ENCODE measurements at places on chromosomes 7 and 10. TPM values are rescaled to one million over a fixed set of nuclear protein-coding genes. Genes with fewer than 3 reads are reported as not detected.

DNA sequence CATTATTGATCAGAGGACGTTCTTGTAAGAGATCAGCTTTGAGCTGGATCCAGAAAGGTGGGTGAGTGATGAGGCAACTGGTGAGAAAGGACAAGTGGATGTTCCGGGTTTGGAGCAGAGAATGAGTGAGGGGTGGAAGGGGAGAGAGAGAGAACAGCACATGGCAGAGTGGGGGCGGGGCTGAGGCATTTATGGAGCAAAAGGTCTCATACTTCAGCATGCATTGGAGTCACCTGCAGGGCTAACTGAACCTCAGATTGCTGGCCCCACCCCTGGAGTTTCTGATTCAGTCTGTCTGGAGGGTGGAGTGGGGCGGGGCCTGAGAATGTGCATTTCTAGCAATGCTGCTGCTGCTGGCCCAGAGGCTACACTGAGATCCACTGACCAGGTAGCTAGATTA, 71.2 kb downstream of the GOLGA7B start:
- peaks cover 9% of the 10 kb centered on the region for H3K36me3 ChIP-seq
- peaks cover 44% of the 10 kb centered on the region for H3K27me3 ChIP-seq
- DNase-seq: no peak

DNA sequence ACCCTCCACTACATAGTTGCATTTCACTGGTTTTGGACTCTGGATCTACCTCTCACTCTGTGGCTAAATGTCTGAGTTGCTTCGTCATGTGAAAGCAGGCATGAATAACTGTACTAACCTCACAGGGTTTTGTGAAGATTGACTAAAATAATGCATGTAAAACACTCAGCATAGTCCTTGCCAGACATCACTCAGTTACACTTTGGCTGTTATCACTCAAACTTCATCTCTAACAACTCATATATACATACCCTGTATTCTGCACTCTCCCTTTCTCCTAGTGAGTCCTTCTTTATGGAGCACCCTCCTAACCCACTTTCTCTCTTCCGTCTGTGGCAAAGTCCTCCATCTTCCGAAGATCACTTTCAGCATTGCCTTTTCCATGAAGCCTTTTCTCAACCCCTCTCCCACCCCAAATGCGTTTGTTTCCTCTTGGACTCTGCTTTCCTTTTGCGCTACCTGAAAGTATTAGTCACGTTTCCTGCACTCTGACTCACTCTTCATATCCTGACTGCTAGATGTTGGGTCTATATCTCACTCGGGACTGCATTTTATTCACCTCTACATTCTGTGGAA, 72.6 kb downstream of the OSBPL3 start:
- no peaks in the 10 kb centered on the region for H3K27me3 ChIP-seq
- H3K27ac ChIP-seq: no peak overlapping the region
- no peak overlapping the region for H3K4me3 ChIP-seq
- H3K4me1 ChIP-seq: peaks cover 48% of the 10 kb centered on the region

DNA sequence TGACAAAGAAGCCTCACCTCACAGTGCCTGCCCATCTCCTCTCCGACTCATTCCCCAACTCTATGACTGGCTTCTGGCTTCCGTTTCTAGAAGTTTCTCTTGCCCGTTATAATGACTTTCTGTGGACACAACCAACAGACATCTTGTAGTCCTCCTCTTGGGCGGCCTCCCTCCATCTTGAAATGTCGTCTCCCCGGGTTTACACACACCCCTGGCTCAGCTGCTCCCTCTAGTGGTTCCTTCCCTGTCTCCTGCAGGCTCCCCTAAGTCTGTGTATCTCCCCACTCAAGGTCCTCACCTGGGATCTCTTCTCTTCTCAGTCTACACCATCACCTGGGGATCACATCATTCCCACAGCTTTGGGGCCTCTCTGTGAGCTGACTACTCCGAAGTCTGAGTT, 123.4 kb upstream of the NEBL start:
- no peak overlapping the region for H3K4me3 ChIP-seq
- H3K36me3 ChIP-seq: no peaks in the 10 kb centered on the region
- H3K27me3 ChIP-seq: no peaks in the 10 kb centered on the region
- no peak for DNase-seq
- H3K27ac ChIP-seq: no peak overlapping the region

DNA sequence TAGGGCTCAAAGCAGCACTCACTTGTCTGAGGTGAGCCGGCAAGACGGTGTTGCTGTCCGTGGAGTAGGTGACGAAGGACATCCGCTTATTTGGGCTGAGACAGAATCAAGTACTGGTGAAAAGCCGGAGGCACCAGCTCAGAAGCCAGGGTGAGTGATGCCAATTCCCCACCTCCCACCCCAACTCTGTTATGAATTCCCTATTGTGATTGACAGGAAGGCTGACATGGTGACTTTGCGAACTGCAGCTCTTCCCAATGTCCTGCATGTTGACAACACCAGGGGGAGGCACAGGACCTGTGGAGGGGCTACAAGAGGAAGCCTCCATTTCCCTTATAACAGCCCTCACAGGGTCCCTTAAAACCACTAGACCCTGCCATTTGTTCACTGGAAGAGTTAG, 52.3 kb upstream of the MSMB start:
- H3K27me3 ChIP-seq: no peaks in the 10 kb centered on the region
- no peak overlapping the region for H3K4me3 ChIP-seq
- DNase-seq: no peak
- H3K36me3 ChIP-seq: no peaks in the 10 kb centered on the region

- peaks cover 11% of the 10 kb centered on the region for H3K4me1 ChIP-seq
- H3K4me3 ChIP-seq: no peak overlapping the region
- peaks cover 3% of the 10 kb centered on the region for H3K36me3 ChIP-seq
- no peaks in the 10 kb centered on the region for H3K27me3 ChIP-seq
- DNase-seq: no peak
- H3K27ac ChIP-seq: no peak overlapping the region
These were observed 11.1 kb downstream of the LRRC4 start for GRCh38 chr7:128020159-128020558.

GRCh38 chr7:143038635-143039034, 11.7 kb upstream of the OR9A2 start:
- peaks cover 5% of the 10 kb centered on the region for H3K36me3 ChIP-seq
- DNase-seq: no peak
- H3K4me1 ChIP-seq: peaks cover 4% of the 10 kb centered on the region
- H3K27ac ChIP-seq: no peak overlapping the region
- no peak overlapping the region for H3K4me3 ChIP-seq
- H3K27me3 ChIP-seq: peaks cover 46% of the 10 kb centered on the region

DNA sequence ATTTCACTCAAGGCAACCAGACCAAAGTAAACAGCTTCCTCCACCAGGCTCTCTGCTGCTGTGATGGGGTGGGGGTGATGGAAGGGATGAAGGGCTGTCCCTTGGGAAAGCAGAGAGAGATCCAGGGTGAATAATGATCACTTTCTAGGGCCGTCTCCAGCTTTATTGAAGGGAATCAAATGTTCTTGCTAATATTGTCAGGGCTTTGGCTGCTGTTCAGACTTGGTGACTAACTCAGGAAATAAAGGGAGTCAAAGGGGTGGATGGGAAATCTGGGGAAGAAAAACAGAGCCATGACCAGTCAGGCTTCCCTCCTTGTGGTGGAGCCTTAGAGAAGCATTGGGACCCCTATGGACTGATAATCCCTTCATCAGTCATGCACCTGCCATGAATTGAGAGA, 196.2 kb upstream of the AGK start:
- H3K27me3 ChIP-seq: no peaks in the 10 kb centered on the region
- H3K36me3 ChIP-seq: no peaks in the 10 kb centered on the region
- DNase-seq: no peak
- no peak overlapping the region for H3K27ac ChIP-seq

- no peak overlapping the region for H3K27ac ChIP-seq
- DNase-seq: no peak
- H3K36me3 ChIP-seq: peaks cover 3% of the 10 kb centered on the region
These were observed 25.1 kb downstream of the MNX1 start for GRCh38 chr7:156985101-156985992.

DNA sequence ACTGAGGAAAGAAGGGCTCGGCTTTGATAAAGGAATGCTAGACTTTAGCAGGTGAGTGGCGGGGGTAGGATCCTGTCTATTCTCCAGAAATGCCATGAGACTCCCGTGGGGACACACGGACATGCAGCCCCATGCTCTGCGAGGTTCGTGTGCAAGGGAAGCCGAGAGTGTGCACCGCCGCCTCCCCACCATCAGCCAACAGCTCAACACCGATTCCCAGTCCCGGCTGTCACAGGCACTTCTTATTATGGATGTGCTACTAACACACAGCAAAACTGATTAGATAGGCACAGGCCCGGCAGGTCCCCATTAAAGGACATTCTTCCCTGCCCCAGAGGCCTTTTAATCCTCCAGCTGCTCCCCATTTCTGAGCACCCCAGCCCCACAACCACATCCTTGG, 154.4 kb downstream of the PRKAG2 start:
- DNase-seq: no peak
- H3K27ac ChIP-seq: peak overlapping the region; percentile 39
- no peaks in the 10 kb centered on the region for H3K36me3 ChIP-seq
- peaks cover 22% of the 10 kb centered on the region for H3K4me1 ChIP-seq
- H3K27me3 ChIP-seq: no peaks in the 10 kb centered on the region
- H3K4me3 ChIP-seq: no peak overlapping the region

DNA sequence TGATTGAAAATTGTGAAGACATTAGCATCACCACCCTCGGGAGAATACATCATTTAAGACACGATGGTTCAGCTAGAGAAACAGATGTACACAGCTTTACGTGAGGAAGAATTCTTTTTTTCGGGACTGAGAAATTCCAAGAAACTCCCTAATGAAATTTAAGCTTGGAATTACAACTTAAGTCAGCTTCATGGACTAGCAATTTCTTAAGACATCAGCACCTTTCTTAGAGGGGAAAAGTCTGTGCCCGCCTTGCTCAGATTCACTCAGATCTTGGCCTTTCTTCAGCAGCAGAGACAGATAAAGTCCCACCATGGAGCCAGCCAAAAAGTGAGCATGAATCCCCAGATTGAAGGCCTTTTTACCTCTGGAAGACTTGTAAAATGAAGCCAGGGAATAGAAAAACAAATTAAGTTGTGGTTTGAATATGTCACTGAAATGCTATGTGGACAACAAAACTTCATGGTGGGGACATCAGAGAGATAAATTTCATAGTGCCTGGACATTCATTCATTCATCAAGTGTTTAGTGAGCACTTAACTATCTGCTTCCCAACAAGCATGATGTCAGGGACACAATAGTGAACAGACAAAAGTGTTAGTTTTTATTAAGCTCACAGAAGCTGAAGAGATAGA, 32.1 kb downstream of the PRKG1 start:
- DNase-seq: no peak
- no peak overlapping the region for H3K4me3 ChIP-seq
- H3K27ac ChIP-seq: no peak overlapping the region

Gene HOXA4
- total RNA-seq: 0.26 TPM

Gene CCDC172
- total RNA-seq: not detected

Gene SLC26A3
- not detected for total RNA-seq

Gene ATG9B
- 5.3 TPM for total RNA-seq

Gene NPC1L1
- total RNA-seq: not detected

Gene TET1
- 2.8 TPM for total RNA-seq

Gene DPP6
- not detected for total RNA-seq

Gene NUTM2E
- total RNA-seq: 0.44 TPM

Gene GJD4
- total RNA-seq: 0.22 TPM

Gene CTAGE15
- total RNA-seq: 0.73 TPM

Gene ZNF3
- total RNA-seq: 42.3 TPM

Gene DNAJC9
- total RNA-seq: 21.4 TPM

Gene SNX10
- total RNA-seq: 12.4 TPM
